ENCODE measurements at places on chromosomes 6 and 20. TPM values are rescaled to one million over a fixed set of nuclear protein-coding genes. Genes with fewer than 3 reads are reported as not detected.

DNA sequence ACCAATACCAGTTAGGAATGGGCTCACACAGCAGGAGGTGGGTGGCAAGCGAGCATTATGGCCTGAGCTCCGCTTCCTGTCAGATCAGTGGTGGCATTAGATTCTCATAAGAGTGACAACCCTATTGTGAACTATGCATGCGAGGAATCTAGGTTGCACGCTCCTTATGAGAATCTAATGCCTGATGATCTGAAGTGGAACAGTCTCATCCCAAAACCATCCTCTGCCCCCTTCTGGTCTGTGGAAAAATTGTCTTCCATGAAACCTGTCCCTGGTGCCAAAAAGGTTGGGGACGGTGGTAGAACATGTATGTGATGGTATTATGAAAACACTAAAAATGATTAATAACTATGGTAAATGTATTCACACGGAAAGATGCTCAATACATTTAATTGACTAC is 99.7 kb upstream of the HIVEP1 start:
- H3K4me1 ChIP-seq, result no peaks in the 10 kb centered on the region
- no peak for DNase-seq
- no peaks in the 10 kb centered on the region for H3K36me3 ChIP-seq
- H3K27me3 ChIP-seq, result no peaks in the 10 kb centered on the region

The ADGRF1 gene
- not detected for total RNA-seq

- no peaks in the 10 kb centered on the region for H3K36me3 ChIP-seq
- no peak overlapping the region for H3K4me3 ChIP-seq
- no peak overlapping the region for H3K27ac ChIP-seq
- H3K4me1 ChIP-seq, result peaks cover 20% of the 10 kb centered on the region
- DNase-seq, result no peak
Observed at GRCh38 chr20:46399401-46399800, 7.0 kb downstream of the ELMO2 start.

GRCh38 chr20:9122571-9122970 is 53.7 kb downstream of the PLCB4 start:
- no peaks in the 10 kb centered on the region for H3K4me1 ChIP-seq
- no peak overlapping the region for H3K27ac ChIP-seq
- no peak overlapping the region for H3K4me3 ChIP-seq
- no peak for DNase-seq

The SYCP2L gene
- total RNA-seq, result 1.1 TPM

GRCh38 chr6:105790635-105791034 is 295.5 kb upstream of the PRDM1 start:
- H3K27me3 ChIP-seq, result no peaks in the 10 kb centered on the region
- DNase-seq, result no peak
- no peaks in the 10 kb centered on the region for H3K36me3 ChIP-seq
- no peak overlapping the region for H3K27ac ChIP-seq
- H3K4me3 ChIP-seq, result no peak overlapping the region

The NRSN1 gene
- not detected for total RNA-seq

DNA sequence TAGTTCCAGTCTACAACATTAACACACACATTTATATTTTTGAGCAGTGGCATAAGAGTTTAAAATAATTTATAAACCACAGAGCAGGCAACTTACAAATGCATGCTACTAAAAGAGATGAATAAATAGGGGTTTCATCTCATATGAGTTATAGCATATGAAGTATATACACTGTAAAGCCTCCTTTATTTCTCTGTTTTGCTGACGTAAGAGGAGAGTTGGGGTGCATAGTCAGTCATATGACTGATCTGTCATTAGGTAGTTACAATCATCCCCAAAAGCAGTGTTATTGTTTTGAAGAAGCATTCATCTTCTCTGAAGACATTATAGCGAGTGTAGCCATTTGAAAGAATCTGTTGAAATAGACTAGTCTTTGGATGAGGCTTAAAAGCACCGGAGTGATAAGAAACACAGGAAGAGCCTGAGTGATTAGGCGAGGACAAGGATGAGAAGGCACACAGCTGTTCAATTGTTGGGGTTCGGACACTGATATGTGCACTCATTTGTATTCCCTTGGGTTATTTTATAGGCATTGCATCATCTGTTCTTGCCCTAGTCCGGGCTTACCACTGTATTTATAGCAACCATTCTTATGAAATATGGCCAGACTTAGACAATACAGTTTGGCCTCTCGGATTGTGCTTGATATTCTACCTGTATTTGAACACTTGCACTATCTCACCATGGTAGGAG is 325.7 kb downstream of the SAMD5 start:
- DNase-seq, result no peak
- no peaks in the 10 kb centered on the region for H3K4me1 ChIP-seq
- H3K36me3 ChIP-seq, result no peaks in the 10 kb centered on the region
- H3K4me3 ChIP-seq, result no peak overlapping the region
- no peaks in the 10 kb centered on the region for H3K27me3 ChIP-seq

GRCh38 chr6:7050872-7051779 is 56.6 kb upstream of the RREB1 start:
- H3K27ac ChIP-seq, result peak overlapping the region; percentile 2
- H3K4me3 ChIP-seq, result peak overlapping the region; percentile 37
- no peaks in the 10 kb centered on the region for H3K27me3 ChIP-seq
- peak; percentile 38 for DNase-seq

DNA sequence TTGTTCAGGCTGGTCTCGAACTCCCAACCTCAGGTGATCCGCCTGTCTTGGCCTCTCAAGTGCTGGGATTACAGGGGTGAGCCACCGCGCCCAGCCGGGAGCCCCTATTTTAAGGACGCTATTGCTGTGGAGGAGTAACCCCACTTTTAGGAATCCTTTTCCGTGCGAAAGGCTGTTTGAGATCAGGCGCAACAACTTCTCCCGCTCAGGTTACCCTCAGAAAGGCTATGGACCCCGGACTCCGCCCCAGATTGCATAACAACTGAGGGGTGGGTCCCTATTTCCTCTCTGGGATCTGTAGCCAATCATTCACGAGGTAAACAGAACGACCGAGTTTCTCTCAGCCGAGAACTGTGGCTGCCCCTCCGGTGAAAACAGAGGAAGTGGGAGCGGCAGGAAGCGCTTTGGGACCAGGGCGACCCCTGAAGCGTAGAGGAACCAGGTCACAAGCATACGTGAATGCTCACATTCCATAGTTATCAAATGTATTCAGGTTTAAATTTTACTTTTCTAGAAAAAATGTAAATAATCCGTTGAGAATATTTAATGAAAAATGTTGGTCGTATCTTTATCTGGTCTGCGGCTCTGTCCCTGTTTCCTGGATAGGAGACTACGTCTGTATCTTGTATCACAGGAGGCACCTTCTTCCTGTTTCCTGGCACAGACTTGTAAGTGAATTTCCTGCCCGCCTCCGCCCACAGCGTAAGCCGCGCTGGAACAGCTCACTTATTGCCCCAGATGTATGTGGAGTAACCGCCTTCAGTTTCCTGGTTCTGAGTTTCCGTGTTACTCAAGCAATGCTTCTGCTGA is 26.8 kb downstream of the HLA-E start:
- DNase-seq, result peak; percentile 89
- peak overlapping the region; percentile 57 for H3K4me3 ChIP-seq
- H3K27me3 ChIP-seq, result no peaks in the 10 kb centered on the region
- peaks cover 1% of the 10 kb centered on the region for H3K4me1 ChIP-seq

The CST4 gene
- not detected for total RNA-seq

The FAM83C gene
- not detected for total RNA-seq

The PROKR2 gene
- not detected for total RNA-seq

GRCh38 chr6:113903666-113904330 is 46.7 kb downstream of the MARCKS start:
- no peak overlapping the region for H3K4me3 ChIP-seq
- H3K27me3 ChIP-seq, result no peaks in the 10 kb centered on the region
- no peaks in the 10 kb centered on the region for H3K36me3 ChIP-seq
- DNase-seq, result peak; percentile 70

DNA sequence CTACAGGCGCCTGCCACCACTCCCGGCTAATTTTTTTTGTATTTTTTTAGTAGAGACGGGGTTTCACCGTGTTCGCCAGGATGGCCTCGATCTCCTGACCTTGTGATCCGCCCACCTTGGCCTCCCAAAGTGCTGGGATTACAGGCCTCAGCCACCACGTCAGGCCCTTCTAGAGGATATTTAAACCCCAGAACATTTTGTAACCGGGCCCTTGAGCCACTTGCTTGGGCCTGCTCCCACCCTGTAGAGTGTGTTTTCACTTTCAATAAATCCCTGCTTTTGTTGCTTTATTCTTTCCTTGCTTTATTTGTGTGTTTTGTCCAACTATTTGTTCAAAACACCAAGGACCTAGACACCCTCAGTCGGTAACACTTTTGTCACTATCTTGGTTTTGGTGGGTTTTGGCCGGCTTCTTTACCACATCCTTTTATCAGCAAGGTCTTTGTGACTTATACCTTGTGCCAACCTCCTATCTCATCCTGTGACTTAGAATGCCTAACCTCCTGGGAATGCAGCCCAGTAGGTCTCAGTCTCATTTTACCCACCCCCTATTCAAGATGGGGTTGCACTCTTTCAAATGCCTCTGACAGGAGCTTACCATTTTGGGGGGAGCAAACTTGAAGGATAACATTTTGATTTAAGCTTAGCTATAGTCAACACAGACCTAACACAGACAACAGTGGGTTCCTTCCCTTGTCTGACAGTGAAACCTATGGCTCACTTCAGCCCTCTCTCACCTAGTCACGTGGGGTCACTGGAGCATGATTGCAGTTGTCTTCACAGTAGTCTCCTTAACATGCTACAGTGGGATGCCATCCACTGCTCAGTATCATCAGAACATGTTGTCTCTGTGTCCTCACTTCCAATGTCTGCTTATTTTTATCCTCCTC is 27.9 kb upstream of the KIF6 start:
- peaks cover 1% of the 10 kb centered on the region for H3K4me1 ChIP-seq
- no peaks in the 10 kb centered on the region for H3K27me3 ChIP-seq
- DNase-seq, result no peak
- no peak overlapping the region for H3K4me3 ChIP-seq
- no peak overlapping the region for H3K27ac ChIP-seq

GRCh38 chr6:78487401-78487800 is 379.9 kb upstream of the IRAK1BP1 start:
- DNase-seq, result no peak
- H3K27ac ChIP-seq, result no peak overlapping the region
- no peaks in the 10 kb centered on the region for H3K36me3 ChIP-seq
- no peaks in the 10 kb centered on the region for H3K27me3 ChIP-seq
- H3K4me3 ChIP-seq, result no peak overlapping the region

GRCh38 chr20:44092551-44093248 is 94.3 kb downstream of the JPH2 start:
- H3K27ac ChIP-seq, result no peak overlapping the region
- H3K27me3 ChIP-seq, result no peaks in the 10 kb centered on the region
- no peak for DNase-seq
- H3K36me3 ChIP-seq, result no peaks in the 10 kb centered on the region
- no peaks in the 10 kb centered on the region for H3K4me1 ChIP-seq

The PGK2 gene
- total RNA-seq, result not detected

The COL21A1 gene
- total RNA-seq, result 3.1 TPM

DNA sequence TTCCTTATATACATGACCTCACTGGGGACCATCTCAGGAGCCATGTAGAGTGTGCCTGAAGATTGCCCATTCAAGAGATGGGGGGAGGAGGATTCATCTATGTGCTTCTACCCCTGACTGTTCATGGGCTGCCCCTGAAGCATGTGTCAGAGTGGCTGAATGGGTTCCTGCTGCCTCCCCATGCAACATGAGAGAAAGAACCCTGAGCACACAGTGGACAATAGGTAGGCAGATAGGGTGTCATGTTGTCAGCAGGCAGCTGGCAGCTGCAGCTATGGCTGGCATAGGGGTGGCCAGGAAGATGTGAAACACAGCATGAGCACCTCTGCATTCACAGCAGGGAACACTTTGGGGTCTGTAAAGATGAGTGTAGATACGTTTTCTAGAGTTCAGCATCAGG is 208.4 kb upstream of the CNR1 start:
- no peak for DNase-seq
- H3K27me3 ChIP-seq, result no peaks in the 10 kb centered on the region
- no peak overlapping the region for H3K27ac ChIP-seq

The BYSL gene
- total RNA-seq, result 14.8 TPM

GRCh38 chr6:43491750-43492661 is 14.6 kb downstream of the TJAP1 start:
- H3K4me3 ChIP-seq, result no peak overlapping the region
- H3K27me3 ChIP-seq, result no peaks in the 10 kb centered on the region
- H3K4me1 ChIP-seq, result peaks cover 24% of the 10 kb centered on the region
- no peak overlapping the region for H3K27ac ChIP-seq

The RSPH3 gene
- total RNA-seq, result 6.6 TPM

The LBP gene
- total RNA-seq, result not detected

DNA sequence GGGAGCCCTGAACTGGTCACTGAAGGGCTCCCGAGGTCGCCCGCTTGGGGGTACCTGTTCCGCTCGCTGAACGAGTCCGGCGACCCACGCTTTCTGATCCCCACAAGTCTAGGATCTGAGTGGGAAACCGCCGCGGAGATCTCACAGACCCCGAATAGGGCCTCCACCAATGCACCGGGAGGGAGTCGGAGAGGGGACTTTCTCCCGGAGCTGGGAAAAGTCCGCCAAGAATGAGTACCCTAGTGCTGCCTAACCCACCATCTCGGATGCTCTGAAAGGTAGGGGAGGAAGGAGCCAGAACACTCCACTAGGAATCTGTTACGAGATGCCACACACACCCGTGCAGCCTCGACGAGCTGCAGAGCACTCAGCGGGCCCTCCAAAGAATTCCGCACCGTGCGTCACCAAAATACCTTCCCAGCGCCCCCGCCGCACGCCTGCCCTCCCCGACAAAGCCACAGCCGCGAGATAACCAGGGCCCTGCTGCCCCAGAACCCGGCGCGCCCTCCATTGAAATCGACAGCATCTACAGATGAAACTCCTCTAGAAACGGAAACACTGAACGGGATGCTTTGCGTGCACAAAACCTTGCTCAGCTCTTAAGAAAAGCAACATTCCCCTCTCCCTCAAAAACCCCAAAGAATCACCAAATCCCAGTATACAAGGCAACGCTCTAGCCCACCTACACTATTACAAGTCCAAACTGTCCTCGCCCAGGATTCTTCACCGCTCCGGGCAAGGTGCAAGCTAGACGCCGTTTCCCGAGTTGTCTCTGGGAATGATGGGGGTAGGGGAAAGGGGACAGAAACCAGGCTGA is 686 bp downstream of the COL12A1 start:
- H3K4me1 ChIP-seq, result peaks cover 10% of the 10 kb centered on the region
- no peaks in the 10 kb centered on the region for H3K27me3 ChIP-seq

The RSPH9 gene
- 0.42 TPM for total RNA-seq

- H3K27ac ChIP-seq, result no peak overlapping the region
- H3K27me3 ChIP-seq, result no peaks in the 10 kb centered on the region
- H3K4me1 ChIP-seq, result no peaks in the 10 kb centered on the region
- H3K4me3 ChIP-seq, result no peak overlapping the region
- DNase-seq, result no peak
Observed at GRCh38 chr6:3781504-3781903, 30.0 kb upstream of the PXDC1 start.
